ENCODE measurements at places on chromosomes 12 and 14.

DNA sequence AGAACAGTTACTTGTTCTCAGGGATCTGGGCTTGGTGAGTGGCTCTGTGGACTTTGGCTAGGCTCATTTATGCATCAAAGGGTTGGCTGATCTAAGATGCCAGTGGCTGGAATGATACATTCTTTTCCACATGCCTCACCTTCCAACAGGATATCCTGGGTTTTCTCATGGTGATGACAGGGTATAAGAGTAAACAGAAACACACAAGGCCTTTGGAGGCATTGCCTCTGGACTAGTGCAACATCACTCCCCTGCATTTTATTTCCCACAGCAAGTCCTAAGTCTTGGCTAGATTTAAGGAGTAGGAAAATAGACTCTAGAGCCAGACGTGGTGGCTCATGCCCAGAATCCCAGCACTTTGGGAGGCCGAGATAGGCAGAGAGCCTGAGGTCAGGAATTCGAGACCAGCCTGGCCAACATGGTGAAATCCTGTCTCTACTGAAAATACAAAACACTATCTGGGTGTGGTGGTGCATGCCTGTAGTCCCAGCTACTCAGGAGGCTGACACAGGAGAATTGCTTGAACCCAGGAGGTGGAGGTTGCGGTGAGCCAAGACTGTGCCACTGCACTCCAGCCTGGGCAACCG lies 47.9 kb downstream of the RPH3A start:
- no peak for DNase-seq

- no peak for DNase-seq
Observed at GRCh38 chr12:55720071-55720564, at the start of gene RDH5. Gene RDH5, plus strand, starts transcription at chr12:55720393. Its CDS starts 792 bp downstream, at chr12:55721185.

DNA sequence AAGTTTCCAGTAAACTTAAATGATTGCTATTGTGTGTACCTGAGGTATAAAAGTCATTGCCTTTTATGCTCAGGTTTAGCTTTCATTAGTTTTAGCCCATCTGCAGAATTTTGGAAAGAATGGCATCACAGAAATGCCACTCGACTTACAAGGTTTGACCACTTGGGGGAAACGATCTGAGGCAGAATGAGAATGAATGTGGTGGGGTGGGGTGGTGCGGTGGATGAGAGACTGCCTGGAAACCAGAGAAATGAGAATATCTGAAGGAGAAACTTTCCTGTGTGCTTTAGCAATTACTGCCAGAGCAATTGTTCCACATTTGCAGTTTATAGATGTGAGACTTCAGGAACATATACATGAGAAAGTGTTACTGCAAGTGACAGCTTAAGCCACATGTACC lies 225.4 kb upstream of the PDE3A start:
- DNase-seq: no peak

DNA sequence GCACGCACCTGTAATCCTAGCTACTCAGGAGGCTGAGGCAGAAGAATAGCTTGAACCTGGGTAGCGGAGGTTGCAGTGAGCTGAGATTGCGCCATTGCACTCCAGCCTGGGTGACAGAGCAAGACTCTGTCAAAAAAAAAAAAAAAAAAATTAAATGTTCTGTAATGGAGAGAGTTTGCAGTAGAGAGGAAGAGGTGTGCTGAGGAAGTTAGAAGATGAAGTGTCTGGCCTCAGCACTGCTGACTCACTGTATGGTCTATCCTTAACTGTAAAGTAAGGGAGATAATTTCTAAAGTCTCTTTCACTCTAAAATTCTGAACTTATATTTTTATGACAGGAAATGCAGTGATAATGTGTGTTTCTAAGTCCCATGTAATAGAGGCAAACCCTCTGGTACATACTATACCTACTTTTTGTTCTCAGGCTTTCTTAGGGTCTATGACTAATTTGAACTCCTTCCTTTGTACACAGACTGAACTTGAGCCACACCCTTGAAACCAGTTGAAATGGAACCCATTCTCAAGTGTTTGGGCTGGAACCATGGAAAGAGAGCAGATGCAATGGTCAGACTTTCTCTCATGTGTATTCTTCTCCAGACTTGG lies 278.1 kb upstream of the FAR2 start:
- no peak for DNase-seq

GRCh38 chr12:87491089-87491488 lies 538.1 kb downstream of the C12orf50 start:
- DNase-seq: no peak

DNA sequence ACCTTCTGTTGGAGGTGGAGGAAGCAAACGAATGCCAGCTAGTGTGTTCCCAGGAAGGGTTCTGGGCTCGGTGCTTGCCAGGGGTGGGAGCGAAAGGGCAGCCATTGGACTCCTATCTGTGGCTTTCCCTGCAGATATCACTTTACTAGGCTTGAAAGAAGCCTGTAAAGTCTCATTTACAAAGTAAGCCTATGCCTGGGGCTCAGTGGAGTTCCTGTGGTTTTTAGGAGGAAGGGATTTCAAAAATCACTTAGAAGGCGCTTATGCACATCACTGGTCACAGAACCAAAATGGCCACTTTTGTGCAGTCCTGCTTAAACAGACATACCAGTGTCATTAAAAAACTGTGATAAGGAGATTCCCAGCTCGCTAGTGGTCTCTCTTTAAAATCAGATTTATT lies 22.7 kb downstream of the CLMN start:
- DNase-seq: no peak

GRCh38 chr12:67594888-67595287 lies 53.7 kb upstream of the DYRK2 start:
- DNase-seq: no peak

DNA sequence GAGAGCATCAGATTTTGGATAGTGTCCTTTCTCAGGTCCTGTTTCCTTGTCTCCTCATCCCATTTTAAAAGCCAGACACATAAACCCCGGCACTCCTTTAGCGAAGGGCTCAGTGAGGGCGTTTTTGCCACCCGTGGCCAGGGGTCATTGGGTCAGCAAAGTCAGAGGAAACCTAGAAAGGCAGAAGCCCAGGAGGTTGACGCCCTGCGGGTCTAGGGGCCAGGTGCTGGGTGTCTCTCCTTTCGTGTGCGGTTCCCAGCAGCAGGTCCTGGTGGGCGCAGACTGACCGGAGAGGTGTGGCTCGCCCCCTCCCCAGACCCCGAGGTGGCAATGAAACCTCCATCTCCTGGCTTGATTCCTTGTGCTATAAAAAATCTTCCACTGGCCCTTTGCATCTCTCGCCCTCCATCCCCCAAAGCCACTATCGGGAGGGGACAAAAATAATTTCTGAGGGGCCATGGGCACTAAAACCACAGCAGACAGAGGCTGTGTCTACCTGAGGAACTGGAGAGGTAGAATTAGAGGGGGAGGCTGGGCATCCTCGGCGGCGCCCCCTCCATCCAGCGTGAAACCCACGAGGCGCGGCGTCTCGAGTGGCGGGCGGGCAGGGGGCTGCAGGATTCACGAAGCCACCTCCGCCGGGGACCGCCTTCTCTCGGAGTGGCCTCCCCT lies 858 bp upstream of the FRMD6 start:
- no peak for DNase-seq

GRCh38 chr14:57652769-57653168 lies 159.1 kb upstream of the CCDC198 start:
- DNase-seq: no peak

GRCh38 chr12:3700861-3701260 lies 52.0 kb downstream of the CRACR2A start:
- DNase-seq: no peak

DNA sequence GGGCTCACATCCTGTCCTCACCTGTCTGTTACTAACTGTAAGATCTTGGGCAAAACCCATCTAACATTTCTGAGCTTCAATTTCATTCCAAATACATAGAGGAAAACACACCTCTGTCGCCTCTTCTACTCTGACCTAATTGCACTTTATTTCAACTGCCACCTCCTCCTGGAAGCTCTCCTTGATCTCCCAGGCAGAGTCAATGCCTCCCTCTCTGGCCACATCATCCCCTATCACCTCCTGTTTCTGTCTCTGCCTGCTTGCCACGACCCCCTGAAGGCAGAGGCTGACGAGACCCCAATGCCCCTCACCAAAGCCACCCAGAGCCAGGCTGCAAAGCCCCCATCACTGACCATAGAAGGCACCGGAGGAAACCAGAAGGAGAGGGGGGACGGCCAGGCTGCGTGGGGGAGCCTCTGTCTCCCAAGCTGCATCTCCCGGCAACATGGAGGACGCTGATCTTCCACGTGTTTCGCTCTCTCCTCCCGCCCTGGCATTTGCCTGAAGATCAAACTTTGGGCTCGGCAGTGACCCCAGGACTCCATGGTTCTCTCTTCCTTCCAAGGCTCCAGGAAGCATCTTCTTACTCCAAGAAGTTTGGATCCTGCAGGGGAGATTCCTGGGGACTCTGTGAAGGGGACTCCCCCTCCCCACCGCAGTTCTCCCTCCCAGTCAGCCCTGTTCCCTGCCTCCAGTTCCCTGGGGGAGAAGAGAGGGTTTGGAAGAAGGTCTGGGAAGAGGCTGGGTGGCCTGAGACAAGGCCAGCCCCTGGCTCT lies 50.1 kb upstream of the BCL11B start:
- no peak for DNase-seq

Measured in DMS79 (cell line).